ENCODE measurements at places on chromosomes 6 and 20.

GRCh38 chr6:14804785-14805210 is 441.1 kb upstream of the JARID2 start:
- no peak for DNase-seq

- DNase-seq: no peak
Measured at GRCh38 chr20:58784321-58785074, 66.2 kb downstream of the GNAS-AS1 start.

DNA sequence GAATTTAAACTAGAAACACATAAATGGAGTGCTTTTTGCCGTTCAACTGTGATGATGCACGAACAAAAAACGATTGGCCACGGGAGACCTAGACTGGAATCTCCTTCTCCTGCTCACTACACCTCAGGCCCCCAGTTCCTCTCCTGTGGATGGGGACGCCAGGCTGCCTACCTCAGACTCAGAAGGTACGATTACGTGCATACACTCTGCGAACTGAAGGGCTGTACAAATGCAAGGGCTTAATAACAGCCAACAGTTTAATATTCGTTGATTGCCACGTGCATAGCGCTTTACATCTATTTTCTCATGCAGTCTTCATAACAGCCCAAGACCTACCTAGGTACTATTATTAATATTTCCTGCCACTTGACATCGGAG is 495 bp upstream of the ARMC2 start:
- DNase-seq: no peak

- DNase-seq: no peak
Measured at GRCh38 chr6:54266400-54266923, 41.8 kb upstream of the TINAG start.

DNA sequence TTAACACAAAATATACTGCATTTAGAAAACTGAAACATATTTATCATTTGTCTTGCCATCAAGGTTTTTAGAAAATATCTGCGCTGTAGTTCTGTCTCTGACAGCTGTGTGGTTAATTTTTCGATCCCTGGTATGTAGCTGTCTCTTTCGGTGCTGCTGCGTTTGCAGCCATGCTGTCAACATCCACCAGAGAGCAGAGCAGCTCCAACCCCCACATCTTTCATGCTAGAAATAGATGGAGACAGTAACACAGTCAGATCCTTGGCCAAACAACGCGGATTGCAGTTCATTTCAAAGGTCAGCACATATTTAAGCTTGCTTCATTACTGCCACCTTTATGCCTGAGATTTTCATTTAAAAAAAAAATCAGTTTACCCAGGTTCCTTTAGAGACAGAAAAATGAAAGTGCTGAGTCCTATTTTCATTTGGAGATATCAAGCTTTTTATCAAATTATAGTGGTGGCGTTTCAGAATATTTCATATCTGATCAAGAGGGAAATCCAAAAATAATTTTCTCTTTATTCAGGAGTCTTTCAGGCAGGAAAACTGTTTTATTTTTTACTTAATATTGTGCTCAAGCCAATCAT is 157.7 kb upstream of the MMS22L start:
- no peak for DNase-seq

- DNase-seq: no peak
Measured at GRCh38 chr20:21608777-21609176, 94.9 kb upstream of the NKX2-2 start.

GRCh38 chr6:157221049-157221816 is 102.1 kb downstream of the TMEM242 start:
- DNase-seq: peak; percentile 87

DNA sequence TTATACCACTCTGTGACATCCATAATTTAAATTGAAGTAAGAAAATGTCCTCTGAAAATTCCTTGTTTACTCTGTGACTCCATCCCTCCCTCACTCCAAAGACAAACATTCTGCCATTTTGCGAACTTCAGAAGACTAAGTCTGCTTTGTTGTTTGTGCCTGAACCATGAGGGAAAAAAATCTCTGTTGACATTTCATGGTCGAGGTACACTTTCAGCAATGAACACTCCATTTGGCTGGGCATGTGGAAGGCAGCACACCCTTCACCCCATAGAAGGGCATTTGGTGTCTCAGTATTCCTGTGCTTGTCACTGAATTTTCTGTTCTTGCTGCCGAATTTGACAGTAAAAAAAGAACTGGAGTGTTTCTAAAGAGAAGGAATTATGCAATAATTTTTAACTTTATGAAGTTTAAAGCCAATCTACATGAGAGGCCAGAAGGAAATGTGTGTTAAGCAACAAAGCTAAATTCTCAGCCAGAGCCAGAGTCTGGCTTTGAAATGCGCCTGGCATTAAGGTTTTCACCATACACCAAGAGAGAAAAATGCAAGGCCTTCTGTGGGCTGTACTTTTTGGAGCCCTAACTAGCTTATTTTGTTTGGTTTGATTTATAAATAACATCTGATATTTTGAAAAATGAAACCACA is 4.7 kb upstream of the PBOV1 start:
- DNase-seq: no peak

DNA sequence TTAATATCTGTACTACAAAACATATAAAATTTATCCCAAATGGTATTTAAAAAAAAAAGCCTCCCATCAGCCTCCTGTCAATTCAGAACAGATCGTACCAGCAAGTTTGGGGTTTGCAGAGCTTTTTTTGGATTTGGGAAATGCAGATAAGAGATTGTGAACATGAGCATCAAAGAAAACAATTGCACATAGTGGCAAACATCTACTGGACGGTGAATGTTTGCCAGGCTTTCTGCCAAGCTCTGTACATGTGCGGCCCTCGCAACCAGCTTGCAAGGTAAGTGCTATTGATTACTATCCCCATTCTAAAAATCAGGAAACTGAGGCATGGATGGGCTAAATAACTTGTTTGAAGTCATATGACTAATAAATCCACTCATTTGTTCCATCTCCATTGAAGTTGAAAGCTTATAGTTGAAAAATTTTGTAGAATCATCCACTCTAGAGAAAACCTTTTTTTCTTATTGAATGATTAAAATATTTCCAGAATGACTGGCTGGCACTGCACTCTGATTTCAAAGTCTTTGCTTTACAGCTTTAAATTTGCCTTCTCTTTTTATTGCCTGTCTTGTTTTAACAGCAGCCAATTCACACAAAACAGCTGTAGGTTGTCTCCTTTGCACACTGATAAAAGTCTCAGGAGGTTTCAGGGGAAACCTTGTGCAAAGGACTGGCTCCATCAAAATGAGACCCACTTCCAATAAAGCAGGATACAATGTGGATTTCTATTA is 37.4 kb upstream of the SIRT5 start:
- DNase-seq: no peak

DNA sequence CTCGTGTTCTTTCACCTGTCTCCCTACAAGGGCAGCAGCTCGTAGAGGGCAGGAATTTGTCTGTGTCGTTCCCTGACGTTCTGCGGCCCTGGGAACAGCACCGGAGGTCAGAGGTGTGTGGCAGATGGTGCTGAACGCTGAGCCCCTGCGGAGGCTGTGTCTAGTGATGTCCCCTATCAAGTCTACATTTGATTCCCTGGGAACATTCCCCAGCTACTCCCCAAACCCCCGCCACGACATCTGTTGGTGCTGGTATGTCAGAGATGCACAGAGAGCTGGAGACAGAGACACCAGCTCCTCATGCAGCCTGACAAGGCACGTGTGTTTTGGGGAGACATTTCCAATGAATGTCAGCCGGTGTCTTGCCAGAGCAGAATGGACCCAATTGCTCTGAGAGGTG is 7.7 kb downstream of the PMEPA1 start:
- no peak for DNase-seq

DNA sequence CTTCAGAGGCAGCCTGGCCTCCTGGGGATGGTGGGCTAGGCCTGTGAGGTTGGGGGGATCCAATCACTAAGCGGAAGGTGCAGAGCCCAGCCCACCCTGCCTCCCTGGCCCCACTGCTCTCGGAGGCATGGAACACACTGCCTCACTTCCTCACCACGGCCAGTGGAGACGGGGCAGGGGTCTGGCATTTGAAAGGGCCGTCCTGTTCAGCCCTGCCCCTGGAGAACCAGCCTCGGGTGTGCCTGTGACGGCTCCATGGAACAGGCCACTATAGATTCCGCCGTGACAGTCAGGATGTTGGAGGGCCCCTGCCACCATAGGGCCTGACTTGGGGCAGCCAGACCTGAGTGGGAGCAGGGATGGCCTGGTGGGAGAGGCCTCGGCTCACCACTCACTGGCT is 110.2 kb downstream of the DACT2 start:
- DNase-seq: no peak

DNA sequence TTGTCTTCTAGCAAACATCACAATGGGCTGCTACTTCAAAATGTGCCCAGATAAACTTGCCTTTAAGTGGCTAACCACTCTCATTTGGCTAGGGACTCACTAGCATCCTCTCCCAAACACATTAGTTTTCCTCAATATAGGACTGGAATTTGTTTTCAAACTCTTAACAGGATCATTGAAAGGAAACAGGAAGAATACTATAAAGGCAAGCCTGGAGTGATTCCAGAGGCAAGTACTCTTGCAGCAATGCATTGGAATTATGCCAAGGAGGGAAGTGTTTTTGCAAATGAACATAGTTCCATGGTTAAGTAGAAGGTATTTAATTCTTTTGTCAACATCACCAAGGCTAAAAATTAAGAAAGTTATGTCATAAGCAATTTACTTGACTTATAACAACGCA is 12.2 kb downstream of the EPHA7 start:
- DNase-seq: no peak

GRCh38 chr20:36465109-36466080 is 75.9 kb upstream of the MYL9 start:
- no peak for DNase-seq

DNA sequence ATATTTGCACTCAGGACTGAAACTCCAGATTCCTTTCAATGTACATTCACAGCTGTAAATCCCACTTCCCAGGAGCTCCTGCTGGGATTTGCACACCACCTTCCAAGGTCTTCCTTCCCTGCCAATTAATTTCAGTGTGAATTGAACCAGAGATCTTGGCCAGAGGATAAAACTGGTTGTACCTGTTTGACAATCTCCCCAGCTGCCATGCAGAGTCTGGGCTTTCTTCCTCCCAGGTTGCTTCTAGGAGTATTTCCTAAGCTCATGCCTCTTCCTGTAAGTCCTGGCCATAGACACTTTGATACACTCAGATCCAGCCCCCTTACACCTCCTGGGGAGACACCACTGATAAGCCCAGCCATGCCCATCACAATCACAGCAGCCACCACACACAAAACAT is 15.6 kb downstream of the MAFB start:
- DNase-seq: no peak

DNA sequence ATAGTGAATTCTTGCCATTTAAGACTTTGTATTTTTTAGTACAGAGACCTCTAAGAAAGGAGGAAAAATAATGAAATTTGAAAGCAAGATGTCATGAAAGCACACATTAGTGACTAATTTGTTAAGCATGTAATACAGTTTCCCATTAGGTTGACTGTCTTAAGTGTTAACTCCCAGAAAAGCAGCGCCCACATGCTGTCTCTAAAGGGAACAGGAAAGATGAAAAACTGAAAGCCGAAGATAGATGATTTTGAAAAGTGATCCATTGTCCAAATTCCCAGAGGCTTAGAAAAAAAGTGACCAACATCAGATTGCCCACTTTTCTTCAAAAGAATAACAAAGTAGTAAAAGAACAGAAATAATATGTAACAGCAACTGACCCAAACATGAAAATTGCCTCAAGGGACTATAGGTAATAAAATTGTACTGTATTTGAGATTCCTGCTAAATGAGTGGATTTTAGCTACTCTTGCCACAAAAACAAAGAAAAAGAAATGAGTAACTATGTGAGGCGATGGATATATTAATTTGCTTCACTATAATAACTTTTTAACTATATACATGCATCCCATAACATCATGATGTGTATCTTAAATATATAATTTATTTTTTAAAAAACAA is 83.2 kb upstream of the OGFRL1 start:
- DNase-seq: no peak

DNA sequence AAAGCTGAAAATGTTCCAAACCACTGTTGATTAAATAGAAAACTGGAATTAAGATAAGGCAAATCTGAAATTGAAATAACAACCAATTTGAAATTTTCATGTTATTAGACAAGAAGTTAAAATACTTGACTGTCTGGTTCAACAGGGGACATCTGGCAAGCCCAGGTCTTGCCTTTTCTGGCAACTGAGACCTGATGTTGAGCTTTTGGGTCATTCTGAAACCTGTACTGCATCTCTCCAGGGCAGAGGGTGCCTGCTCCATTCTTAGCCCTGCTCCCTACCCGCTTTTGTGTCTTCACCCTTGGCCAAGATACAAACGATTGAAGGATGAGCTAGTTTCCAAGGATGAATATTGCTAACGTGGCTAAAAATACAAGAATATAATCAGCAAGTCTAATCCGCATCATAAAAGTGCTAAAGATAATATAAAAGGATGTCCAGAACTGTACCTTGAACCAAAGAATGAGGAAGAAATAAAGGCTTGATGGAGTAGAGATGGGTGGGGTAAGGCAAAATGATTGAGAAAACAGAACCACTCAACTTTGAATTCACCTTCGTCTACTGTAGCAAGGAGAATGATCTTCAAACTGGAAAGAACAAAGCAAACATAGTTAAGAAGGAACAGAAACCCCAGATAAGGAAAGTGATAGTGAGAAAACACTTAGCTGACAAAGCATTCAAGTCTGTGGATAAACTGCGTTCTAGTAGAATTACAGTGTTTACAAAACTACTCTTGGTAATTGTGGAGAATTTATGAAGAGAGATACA is 109.8 kb upstream of the MAN1A1 start:
- DNase-seq: no peak

GRCh38 chr20:34538671-34539123 is 19.8 kb upstream of the MAP1LC3A start:
- DNase-seq: peak; percentile 66

- DNase-seq: no peak
Measured at GRCh38 chr6:162974685-162975084, 246.9 kb downstream of the PACRG start.

DNA sequence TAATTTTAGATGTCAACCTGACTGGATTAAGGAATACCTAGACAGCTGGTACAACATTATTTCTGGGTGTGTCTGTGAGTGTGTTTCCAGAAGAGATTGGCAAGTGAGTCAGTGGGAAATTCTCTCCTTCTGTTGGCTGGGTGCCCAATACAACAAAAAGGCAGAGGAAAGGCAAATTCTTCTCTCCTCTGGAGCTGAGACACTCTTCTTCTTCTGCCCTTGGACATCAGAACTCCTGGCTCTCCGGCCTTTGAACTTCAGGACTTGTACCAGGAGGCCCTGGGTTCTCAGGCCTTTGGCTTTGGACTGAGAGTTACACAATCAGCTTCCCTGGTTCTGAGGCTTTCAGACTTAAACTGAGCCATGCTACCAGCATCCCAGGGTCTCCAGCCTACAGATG is 7.8 kb upstream of the BTN3A1 start:
- DNase-seq: no peak

- no peak for DNase-seq
Measured at GRCh38 chr20:62734881-62735280, 26.2 kb downstream of the NTSR1 start.

GRCh38 chr6:43297644-43298564 is at the start of gene SLC22A7:
Gene SLC22A7 (plus strand): TSS chr6:43298260. CDS start chr6:43298359, 99 bp downstream.
- peak; percentile 17 for DNase-seq

DNA sequence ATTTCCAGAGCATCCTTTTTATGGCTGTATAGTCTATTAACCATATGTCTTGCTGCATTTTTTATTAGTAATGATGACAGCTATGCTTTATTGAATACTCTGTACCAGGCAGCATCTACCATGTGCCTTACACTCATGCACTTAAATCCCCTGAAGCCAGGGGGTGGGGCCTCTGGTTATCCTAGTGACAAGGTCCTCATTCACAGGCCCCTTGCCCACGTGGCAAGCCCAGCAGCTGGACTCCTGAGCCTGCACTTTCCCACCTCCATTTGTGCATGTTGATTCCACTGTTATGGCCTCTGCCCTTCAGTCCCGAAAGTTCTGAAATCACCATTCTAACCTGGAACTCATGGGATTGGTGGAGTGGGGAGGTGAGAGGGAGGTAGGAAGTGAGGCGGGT is 22.3 kb downstream of the ACTR5 start:
- no peak for DNase-seq

Measured in GM13977 (cell line).